ENCODE measurements at places on chromosomes 12 and 14.

- DNase-seq, result no peak
Measured at GRCh38 chr14:58639842-58640484, 2.2 kb downstream of the DACT1 start.

GRCh38 chr14:37587881-37588666 lies 7.0 kb downstream of the FOXA1 start:
- DNase-seq, result no peak

DNA sequence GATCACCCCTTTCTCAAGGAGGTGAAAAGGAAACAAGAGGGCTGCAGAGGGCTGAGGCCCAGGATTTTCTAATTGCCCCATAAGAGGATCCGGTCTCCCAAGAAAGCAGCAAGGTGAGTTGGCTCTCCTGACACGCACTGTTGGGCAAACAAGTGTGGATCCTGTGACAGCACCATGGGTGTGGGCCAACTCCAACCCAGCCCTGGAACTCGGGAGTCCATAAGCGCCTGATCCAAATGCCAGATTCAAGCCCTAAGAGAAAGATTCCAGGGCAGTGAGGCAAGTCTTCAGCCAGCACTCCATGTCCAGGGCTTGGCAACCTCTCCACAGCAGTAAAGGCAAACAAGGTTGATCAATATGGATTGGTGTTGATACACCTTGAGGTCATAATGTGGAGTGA lies 33.1 kb downstream of the KCNA5 start:
- no peak for DNase-seq

DNA sequence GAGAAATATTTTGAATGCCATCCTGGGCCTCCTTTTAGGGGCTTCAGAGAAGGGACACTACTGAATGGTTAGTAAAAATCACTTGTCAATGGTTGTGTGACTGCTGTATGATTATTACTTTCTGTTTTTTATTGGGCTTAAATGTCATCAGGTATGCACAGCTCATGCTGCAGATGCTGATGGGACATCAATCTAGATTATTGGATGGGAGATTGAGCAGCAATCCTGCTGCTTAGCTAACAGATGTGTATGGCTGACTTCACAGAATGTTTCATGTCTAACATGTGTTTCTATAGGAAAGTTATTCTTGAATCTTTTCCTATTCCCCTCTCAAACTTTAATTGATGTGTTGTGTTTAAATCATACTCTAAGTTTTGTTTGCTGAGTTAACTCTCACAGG lies 166.8 kb downstream of the RMST start:
- no peak for DNase-seq

- no peak for DNase-seq
Measured at GRCh38 chr14:68477461-68478085, 315.3 kb downstream of the ZFP36L1 start.

DNA sequence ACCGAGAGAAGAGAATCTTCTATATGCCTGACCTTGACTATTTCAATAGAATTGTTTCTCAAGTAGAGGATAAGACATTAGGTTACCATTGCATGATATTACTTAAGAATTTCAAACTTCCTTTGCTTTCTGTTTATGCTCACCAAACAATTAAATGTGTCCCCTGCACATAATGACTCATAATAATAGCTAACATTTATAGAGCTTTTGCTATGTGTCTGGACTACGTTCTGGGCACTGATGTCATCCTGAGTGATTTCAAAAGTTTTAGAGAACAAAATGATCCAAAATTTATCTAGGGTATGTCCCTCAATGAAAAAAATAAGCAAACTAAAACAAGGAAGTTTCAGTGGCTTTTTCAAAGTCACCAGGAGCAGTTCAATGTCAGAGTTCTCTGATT lies 38.8 kb downstream of the SLC15A5 start:
- no peak for DNase-seq

GRCh38 chr14:73241481-73242165 lies 4.3 kb downstream of the PAPLN start:
- no peak for DNase-seq

DNA sequence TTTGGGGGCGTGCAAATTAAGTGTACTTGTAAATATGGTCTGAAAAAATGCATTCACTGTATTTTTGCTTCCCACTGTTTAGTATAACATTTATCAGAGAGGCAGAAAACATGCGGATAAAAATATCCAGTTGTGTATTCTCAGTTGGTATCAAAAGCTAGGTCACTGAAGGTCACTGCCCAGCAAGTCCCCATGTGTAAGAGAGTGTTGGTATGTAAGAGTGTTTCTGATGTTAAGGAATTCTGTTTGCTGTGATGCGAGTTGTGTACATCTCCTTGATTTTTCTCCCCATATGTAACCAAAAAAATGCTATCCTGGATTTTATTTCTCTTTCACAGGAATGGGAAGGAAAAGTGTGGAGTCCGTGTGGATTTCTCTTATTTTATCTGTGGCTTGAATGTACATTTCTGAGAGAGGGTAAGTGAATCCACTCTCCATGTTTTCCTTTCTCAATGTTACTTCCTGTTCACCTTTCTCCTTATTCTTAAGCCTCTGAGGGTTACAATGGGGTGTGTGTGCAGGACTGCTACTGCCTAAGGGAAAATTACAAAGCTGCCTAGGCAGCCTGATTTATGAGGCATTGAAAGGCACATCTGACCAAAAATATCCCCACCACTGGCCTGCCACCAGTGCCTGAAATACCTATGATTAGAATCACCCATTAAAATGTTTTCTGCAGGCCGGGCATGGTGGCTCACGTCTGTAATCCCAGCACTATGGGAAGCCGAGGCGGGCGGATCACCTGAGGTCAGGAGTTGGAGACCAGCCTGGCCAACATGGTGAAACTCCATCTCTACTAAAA lies 97.9 kb upstream of the USP44 start:
- DNase-seq, result no peak

DNA sequence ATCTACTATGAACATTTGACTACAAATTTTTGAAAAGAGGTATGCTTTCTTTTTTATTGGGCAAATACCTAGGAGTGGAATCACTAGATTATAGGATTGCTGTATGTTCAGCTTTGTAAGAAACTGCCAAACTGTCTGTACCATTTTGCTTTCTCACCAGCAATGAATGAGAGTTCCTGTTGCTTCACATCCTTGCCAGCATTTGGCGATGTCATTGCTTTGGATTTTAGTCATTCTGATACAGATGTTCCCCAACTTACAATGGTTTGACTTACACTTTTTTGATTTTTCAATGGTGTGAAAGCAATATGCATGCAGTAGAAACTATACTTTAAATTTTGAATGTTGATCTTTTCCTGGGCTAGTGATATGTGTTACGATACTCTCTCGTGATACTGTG lies 328.7 kb downstream of the RAD51B start:
- DNase-seq, result no peak

DNA sequence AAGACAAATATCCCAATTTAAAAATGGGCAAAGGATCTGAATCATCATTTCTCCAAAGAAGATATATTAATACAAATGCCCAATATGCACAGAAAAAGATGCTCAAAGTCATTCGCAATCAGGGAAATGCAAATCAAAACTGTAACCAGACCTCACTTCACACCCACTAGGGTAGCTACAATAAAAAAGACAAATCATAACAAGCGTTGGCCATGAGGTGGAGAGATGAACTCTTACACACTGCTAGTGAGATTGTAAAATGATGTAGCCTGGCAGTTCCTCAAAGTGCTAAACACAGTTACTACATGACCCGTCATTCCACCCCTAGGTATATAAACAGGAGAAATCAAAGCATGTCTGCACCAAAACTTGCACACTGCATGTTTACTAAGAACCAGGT lies 30.4 kb downstream of the CDC42BPB start:
- DNase-seq, result no peak

- DNase-seq, result no peak
Measured at GRCh38 chr14:22456998-22457594, 131.9 kb downstream of the DAD1 start.

DNA sequence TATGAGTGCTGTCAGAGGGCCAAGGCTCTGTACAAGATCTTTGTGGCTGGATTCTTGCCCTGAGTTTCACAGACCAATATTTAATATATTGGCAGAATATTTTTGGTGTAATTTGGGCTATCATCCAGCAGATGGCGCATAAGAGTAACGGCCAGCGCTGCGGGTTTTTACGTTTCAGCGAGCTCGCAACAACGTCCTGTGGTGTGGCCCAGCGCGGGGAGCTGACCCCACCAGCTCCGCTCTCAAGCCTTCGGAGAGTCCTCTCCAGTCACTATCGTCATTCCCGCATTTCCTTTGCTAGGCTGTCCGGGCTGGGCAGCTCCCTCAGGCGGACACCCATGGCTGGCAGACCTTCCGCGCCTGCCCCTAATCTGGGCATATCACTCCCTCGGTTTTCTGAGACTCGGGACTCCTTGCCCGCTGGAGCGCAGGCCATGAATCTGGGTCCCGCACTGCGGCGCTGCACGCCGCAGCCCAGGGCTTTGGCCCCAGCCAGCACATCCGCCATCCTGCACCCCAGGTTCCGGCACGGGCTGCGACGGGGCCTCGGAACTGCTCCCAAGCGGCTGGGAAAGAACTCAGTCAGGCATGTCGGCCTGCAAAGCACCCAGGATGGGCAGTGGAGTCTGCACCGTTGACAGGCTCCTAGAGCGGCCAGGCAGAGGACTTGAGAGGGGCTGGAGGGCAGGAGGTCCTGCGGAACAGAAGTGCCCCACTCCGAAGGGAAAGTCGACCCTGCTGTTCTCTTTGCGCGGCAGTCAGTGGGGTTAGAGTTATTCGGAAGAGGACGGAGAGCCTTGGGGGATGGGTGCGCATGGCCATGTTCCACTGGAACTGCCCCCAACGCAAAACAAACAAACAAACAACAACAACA lies 18.4 kb downstream of the OLR1 start:
- DNase-seq, result peak; percentile 64

DNA sequence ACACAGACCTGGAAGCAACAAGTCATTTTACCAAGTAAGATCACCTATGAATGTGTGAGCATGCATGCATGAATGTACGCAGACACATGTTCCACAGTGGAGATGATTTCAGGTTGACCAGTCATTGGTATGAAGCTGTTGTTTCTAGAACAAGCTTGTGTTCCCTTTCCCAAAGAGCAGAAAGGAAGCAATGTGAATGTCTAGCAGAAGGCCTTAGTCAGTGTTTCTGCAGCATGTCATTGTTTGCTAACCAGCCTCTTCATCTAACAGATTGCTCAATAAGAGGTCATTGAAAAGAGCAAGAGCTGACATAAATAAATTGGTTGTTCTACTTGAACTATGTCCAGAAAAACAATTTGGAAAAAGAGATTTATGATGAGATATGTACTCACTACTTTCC lies 191.4 kb downstream of the PLCZ1 start:
- no peak for DNase-seq

Data from activated CD4-positive, CD25-positive, alpha-beta regulatory T cell treated with anti-CD3 and anti-CD28 coated beads, Interleukin-2, amount 50 U/mL, for 72 hours (primary cell).